Activated T-helper 1 cell treated with anti-CD3 and anti-CD28 coated beads, Interleukin-12 subunit alpha, Interleukin-12 subunit beta, Interleukin-2, Interleukin-4 antibody, amounts not matched to agents 30 ng/mL and 10 ng/mL and 1 ng/mL, durations not matched to agents 14 hours and 24 hours and 36 hours (primary cell): ENCODE measurements at places on chromosomes 7 and 10. TPM values are rescaled to one million over a fixed set of nuclear protein-coding genes. Genes with fewer than 3 reads are reported as not detected.

DNA sequence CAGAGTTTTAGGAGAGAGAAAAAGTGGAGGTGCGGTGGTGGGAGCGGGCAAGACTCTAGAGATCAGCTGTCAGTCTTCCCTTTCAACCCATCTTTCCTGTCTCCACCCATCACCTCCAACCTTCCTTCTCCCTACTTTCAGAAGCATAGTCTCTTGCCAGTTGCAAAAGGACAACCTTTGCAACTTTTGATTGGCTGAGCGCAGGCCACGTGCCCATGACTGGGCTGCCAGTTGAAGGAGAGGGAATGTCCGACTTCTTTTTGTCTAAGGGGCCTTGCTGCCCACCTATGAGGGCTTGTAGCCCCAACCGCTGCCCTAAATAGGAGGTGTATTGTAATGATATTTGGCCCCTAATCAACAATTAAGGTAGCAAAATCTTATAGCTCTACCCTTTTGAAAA, 12.6 kb downstream of the CYP26A1 start:
- no peaks in the 10 kb centered on the region for H3K36me3 ChIP-seq
- H3K27me3 ChIP-seq, result peaks cover 12% of the 10 kb centered on the region

DNA sequence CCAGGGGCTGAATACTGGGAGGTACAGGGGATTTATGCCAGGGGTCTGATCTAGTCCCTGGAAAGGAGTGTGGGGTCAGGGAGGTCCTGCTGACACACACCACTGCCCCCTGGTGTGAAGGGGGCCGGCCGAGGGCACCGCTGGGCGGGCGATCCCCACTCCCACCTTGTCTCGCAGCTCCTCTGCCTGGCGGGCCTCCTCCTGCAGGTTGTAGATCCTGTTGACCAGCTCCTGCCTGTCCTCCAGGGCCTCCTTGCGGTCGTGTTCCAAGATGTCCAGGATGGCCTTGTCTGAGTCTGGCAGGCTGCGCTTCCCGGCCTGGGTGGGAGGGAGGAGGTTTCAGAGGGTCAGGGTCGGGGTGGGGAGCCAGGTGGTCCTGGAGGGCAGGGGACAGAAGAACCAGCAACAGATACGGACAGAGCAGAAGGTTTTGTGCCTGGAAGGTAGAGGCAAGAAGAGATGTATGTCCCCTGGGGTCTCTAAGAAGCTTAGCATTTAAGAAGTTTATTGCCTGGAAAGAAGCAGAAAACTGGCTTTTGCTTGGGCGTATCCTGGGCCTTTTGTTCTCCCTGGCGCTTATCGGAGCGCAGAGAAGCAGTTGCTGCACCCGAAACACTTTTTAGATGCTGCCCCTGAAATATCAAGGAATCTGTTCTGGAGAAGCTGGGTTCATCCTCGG, 94.5 kb upstream of the GNA12 start:
- peak overlapping the region; percentile 52 for H3K27ac ChIP-seq
- DNase-seq, result no peak
- H3K4me3 ChIP-seq, result no peak overlapping the region
- H3K36me3 ChIP-seq, result peaks cover 64% of the 10 kb centered on the region
- H3K4me1 ChIP-seq, result peaks cover 20% of the 10 kb centered on the region

- H3K4me3 ChIP-seq, result no peak overlapping the region
- H3K36me3 ChIP-seq, result no peaks in the 10 kb centered on the region
- DNase-seq, result no peak
- no peak overlapping the region for H3K27ac ChIP-seq
These were observed 1.2 kb downstream of the OPN4 start for GRCh38 chr10:86655596-86655995.

DNA sequence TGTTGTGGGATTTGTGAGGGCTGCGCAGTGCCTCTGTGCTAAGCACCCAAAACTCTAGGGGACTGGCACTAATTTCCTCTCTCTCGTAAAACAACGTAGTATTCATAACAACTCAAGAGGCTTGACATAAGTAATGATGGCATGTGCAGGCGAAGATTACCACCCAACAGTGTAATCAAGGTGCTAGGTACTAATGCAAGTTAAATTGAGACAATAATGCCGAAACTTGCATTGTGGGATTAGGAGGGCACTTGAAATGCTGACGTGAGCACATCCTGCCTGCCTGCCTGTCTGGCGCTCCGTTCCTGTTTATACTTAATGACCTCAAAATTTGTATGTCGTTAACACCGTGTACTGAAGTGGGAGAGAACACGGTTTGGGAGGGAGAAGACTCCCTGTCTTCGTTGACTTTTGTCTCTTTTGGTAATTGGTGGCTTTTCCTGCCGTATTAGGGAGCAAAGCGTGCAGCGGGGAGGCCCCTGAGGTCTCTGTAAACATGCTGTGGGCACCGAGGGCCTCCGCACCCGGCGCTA, 139.0 kb downstream of the MGMT start:
- no peaks in the 10 kb centered on the region for H3K27me3 ChIP-seq
- no peaks in the 10 kb centered on the region for H3K4me1 ChIP-seq
- no peak for DNase-seq

- DNase-seq, result no peak
- H3K36me3 ChIP-seq, result no peaks in the 10 kb centered on the region
- H3K27ac ChIP-seq, result no peak overlapping the region
- no peaks in the 10 kb centered on the region for H3K27me3 ChIP-seq
- H3K4me1 ChIP-seq, result no peaks in the 10 kb centered on the region
These were observed 368.9 kb downstream of the SORCS1 start for GRCh38 chr10:106795619-106796018.

- H3K27me3 ChIP-seq, result peaks cover 2% of the 10 kb centered on the region
- H3K36me3 ChIP-seq, result peaks cover 6% of the 10 kb centered on the region
- DNase-seq, result no peak
- H3K4me1 ChIP-seq, result no peaks in the 10 kb centered on the region
- H3K4me3 ChIP-seq, result no peak overlapping the region
These were observed 123.3 kb downstream of the MICU1 start for GRCh38 chr10:72502581-72502980.

DNA sequence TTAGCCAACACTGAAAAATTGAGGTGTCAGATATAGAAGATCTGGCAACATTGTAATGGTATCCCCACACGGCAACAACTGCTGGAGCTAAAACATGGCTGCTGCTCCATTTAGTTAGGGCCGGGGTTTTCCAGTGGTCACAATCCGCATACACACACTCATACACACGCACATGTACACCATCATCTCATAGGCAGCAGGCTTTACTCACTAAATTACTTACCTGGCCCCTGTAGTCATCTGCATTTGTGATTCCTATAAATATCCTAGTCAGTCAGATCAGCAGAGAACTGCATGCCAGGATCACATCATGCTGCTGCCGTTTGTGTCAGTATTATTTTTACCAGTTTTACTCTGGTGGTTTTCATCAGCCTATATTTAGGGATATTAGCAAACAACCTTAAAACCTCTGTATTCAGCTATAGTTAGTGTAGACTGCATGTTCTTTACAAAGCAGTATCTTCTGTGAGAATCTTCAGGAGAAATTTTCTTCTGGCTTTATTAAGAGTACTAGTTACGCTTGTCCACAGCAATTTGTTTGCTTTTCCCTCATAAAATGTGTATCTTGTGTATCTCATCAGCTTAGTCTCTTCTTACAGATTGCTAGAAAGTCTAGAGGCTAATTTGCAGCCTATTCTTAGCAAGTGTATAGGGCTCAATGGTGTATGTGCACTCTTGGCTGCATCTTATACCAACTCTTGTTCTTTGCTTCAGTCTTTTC, 38.3 kb upstream of the PTPN12 start:
- no peak for DNase-seq
- H3K27me3 ChIP-seq, result peaks cover 6% of the 10 kb centered on the region
- H3K27ac ChIP-seq, result no peak overlapping the region
- no peaks in the 10 kb centered on the region for H3K4me1 ChIP-seq
- H3K36me3 ChIP-seq, result no peaks in the 10 kb centered on the region

- no peaks in the 10 kb centered on the region for H3K27me3 ChIP-seq
- no peak overlapping the region for H3K27ac ChIP-seq
- H3K4me3 ChIP-seq, result no peak overlapping the region
- H3K4me1 ChIP-seq, result no peaks in the 10 kb centered on the region
- DNase-seq, result no peak
These were observed 212.6 kb upstream of the FZD8 start for GRCh38 chr10:35854661-35855060.

DNA sequence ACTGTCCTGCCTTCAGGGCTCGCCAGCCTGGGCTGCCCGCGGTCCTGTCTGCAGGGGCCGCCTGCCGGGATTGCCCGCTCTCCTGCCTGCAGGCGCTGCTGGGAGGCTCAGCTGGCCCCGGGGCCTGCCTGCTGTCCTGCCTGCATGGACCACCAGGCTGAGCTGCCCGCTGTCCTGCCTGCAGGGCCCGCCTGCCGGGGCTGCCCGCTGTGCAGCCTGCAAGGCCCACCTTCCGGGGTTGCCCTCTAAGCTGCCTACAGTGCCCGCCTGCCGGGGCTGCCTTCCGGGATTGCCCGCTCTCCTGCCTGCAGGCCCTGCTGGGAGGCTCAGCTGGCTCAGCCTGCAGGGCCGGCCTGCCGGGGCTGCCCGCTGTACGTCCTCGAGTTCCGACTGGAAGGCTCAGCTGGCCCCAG, 164.4 kb downstream of the GLRX3 start:
- no peak overlapping the region for H3K27ac ChIP-seq
- H3K4me1 ChIP-seq, result peaks cover 8% of the 10 kb centered on the region

DNA sequence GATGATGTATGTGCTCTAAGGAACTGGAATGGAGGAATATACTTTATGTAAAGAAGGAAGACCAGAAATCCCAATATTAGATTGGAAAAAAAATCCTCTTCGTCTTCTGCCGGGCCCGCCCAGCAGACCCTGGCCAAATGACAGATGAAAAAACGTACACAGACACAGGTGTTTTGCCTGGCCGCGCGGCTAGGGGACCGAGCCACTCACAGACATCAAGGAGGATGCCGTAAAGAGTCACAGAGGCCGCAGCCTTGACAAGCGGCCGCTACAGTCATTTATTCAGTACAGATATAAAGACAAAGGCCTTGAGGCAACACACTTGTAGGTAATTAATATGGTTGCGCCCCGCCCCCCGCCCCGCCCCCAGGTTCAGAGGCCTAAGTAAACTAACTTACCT, 594.1 kb downstream of the GRM8 start:
- H3K4me1 ChIP-seq, result no peaks in the 10 kb centered on the region
- H3K27me3 ChIP-seq, result no peaks in the 10 kb centered on the region
- H3K27ac ChIP-seq, result no peak overlapping the region
- H3K36me3 ChIP-seq, result no peaks in the 10 kb centered on the region
- no peak for DNase-seq

- H3K36me3 ChIP-seq, result no peaks in the 10 kb centered on the region
- H3K4me3 ChIP-seq, result no peak overlapping the region
- H3K27me3 ChIP-seq, result peaks cover 3% of the 10 kb centered on the region
- no peak overlapping the region for H3K27ac ChIP-seq
- H3K4me1 ChIP-seq, result peaks cover 11% of the 10 kb centered on the region
- DNase-seq, result no peak
These were observed 159.1 kb upstream of the EEPD1 start for GRCh38 chr7:35993676-35994606.

DNA sequence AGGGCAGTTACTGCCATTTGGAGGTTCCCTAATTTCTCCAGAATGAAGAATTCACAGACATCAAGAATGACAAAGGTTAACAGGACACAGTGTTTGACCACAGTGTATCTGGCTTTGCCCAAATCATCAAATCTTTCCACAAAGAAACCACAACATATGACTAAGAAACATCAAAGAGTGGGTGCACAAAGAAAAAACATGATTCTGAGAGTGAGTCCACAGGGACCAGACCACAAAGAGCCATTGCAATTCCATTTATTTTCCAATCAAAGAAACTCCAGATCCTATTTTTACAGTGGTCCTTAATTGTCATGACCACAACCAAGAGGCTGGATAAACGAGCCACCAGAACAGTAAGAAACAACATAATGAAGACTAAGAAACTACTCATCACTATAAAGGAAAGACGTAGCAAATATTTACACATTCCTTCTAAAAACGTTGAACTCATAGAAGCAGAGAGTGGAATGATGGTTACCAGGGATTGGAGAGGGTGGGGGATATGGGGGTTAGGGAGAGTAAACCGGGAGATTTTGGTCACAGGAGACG, 286.5 kb downstream of the DOCK4 start:
- H3K4me1 ChIP-seq, result no peaks in the 10 kb centered on the region
- H3K27me3 ChIP-seq, result peaks cover 7% of the 10 kb centered on the region
- no peak overlapping the region for H3K4me3 ChIP-seq
- no peaks in the 10 kb centered on the region for H3K36me3 ChIP-seq
- H3K27ac ChIP-seq, result no peak overlapping the region

DNA sequence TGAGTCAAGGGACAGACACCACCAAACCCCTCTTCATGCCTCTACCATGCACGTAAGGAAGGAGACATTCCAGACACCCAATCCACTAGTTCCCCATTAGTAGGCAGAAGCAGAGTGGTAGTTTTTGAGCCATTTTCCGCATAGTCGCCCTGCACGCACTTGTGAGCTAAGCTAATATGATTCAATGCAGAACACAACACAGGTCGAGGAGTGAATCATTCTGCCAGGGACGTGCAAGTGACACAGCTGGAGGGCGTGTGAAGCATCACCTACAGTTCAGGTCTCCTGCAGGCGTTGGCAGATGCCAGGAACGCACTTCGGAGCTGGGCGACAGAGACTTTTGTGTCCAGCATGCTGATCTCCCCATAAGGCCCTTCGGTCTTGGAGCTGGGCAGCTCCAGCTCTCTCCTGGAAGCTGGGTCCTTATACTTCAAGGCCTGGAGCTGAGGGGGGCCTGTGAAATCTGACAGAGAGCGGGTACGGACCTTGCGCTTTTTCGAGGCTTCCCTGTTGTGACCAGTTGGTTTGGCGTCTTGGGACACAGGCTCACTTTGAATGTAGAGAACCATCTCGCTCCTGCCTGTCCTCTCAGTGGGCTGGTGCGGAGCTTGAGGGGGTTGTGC, 102.4 kb downstream of the SVIL start:
- no peaks in the 10 kb centered on the region for H3K27me3 ChIP-seq
- H3K4me1 ChIP-seq, result no peaks in the 10 kb centered on the region
- H3K27ac ChIP-seq, result no peak overlapping the region
- H3K36me3 ChIP-seq, result no peaks in the 10 kb centered on the region

DNA sequence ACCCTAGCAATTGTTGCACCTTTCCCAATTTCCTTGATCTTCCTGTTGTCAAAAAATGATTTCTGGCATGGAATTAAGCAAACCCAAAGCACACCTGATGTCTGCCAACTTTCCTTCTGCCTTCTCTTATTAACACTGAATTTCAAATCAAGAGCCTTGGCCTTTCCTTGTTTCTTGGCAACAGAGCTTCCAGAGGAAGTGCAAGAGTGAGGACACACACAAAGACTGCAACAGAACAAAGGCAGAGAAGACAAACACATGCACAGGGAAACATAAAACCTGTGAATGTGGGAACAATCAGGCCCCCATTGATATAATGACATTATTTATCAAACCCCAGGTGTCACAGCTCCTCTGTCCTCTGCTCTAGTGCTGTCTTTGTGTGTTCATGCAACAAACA, 73.0 kb upstream of the IL6 start:
- H3K27ac ChIP-seq, result no peak overlapping the region
- H3K36me3 ChIP-seq, result peaks cover 8% of the 10 kb centered on the region
- DNase-seq, result no peak
- no peak overlapping the region for H3K4me3 ChIP-seq

GRCh38 chr7:65239324-65239706, 134.3 kb upstream of the ZNF92 start:
- no peaks in the 10 kb centered on the region for H3K4me1 ChIP-seq
- H3K27me3 ChIP-seq, result peaks cover 17% of the 10 kb centered on the region
- no peaks in the 10 kb centered on the region for H3K36me3 ChIP-seq
- H3K27ac ChIP-seq, result no peak overlapping the region

ARMC3 gene
- total RNA-seq, result not detected in 2 replicates

CARD11 gene
- 120 and 128 TPM in 2 replicates for total RNA-seq

GPR15LG gene
- total RNA-seq, result not detected in 2 replicates

SYCE1 gene
- 0.24 and 0.34 TPM in 2 replicates for total RNA-seq

ANKRD61 gene
- total RNA-seq, result 0.44 and 0.56 TPM in 2 replicates

IDI2 gene
- not detected in 2 replicates for total RNA-seq

EVX1 gene
- not detected in 2 replicates for total RNA-seq

EIF5AL1 gene
- total RNA-seq, result 0.34 and 0.59 TPM in 2 replicates

AGR3 gene
- not detected in 2 replicates for total RNA-seq

SLC13A1 gene
- 0.05 TPM in 1 of 2 replicates, not detected in the other for total RNA-seq
